ENCODE measurements at places on chromosomes 5 and 9.

GRCh38 chr5:36722900-36723299, 116.5 kb downstream of the SLC1A3 start:
- no peak for DNase-seq

DNA sequence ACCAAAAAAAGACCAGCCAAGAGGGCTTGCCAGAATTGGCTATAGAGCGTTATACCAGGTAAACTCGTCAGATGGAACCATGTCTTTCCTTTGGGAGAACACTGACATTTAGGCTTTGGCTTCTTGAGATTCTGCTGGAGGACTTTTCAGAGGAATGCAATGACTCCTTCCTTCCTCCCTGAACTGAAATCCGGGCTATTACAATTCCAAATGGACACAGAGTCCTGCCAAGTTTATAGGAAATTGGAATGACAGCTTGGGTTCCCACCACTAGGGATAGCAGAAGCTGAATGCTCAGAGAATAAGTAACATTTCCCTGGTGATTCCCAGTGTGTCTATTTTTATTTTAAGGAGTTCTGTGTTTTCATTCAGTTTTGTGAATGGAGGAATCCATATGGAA, 143.0 kb downstream of the FGF1 start:
- DNase-seq = no peak

- DNase-seq = no peak
These were observed 101.8 kb downstream of the CETN3 start for GRCh38 chr5:90307782-90308181.

- DNase-seq = no peak
These were observed 54.3 kb upstream of the MEGF10 start for GRCh38 chr5:127236254-127236653.

DNA sequence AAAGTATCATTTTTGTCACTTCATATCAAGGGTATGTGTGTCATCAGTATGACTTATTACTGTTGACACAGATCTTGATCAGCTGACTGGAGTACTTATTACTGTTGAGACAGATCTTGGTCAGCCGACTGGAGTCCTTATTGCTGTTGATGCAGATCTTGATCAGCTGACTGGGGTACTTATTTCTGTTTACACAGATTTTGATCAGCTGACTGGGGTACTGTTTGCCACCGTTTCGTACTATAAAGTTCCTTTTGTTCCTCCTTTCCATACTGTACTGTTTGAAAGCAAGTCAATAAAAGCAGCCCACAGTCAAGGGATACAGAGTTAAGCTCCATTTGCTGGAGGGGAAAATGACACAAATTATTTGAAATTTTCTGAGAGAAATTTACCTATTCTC, 347.3 kb downstream of the CDH12 start:
- DNase-seq = no peak

DNA sequence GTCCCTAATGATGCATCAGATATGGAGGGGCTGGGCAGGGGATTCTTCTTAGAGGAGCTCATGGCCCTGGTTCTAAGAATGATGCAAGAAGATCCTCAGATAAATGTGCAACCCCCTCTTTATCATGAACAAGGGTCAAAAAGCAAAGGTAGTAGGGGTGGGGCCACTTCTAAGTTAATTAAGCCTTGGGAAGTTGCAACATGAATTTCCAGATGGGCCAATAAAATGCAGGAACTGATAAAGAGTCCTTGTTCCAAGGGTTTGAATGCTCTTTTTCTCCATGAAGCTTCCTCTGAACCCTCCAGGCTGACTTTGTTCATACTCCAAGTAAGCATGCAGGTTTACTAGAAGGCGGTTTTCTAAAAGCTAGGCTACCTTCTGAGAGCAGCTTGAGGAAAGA, 25.6 kb downstream of the PCA3 start:
- DNase-seq = no peak

DNA sequence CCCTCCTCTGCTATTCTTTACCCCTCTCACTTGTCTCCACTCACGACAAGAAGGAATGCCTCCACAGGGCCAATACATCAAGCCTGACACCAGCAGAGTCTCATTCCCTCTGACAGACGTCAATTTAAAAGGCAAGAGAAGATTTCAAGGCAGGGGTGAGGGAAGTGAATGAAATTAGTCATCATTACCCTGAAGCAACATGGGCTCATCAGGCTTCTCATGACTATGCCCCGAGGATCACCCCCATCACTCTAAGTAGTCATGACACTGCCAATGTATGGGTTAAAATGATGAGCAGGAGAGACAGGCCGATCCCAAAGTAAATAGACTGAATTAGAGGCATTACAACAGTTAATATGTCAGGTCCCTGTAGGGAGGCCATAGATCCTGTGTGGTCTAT, 504.4 kb downstream of the TLE4 start:
- no peak for DNase-seq

DNA sequence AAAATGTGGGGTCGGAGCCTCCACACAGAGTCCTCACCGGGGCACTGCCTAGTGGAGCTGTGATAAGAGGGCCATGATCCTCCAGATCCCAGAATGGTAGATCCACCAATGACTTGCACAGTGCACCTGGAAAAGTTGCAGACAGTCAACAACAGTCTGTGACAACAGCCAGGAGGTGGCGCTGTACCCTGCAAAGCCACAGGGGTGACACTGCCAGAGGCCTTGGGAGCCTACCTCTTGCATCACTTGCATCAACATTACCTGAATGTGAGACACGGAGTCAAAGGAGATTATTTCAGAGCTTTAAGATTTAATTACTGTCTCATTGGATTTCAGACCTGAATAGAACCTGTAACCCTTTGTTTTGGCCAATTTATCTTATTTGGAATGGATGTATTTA, 614.1 kb upstream of the CDH9 start:
- DNase-seq = no peak
